ENCODE measurements at places on chromosomes 16 and 17.

- DNase-seq: no peak
These were observed 6.4 kb upstream of the FOXJ1 start for GRCh38 chr17:76147211-76148014.

DNA sequence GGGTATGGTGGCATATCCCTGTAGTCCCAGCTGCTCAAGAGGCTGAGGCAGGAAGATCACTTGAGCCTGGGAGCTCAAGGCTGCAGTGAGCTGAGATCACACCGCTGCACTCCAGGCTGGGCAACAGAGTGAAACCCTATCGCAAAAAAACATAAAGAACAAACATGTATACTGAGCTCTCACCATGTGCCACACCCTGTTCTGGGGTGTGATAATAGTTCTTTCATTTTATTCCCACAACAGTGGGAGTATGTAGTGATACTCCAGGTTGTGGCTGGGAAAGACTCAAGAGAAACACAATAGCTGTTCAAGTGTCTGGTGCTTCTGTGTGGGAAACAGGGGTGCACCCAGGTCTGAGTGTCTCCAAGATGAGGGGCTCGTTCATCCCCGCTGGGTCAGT is 90.7 kb downstream of the SOCS1 start:
- no peak for DNase-seq

- DNase-seq: no peak
These were observed at the start of gene KRT222 for GRCh38 chr17:40664582-40665333. TSS of gene KRT222 (minus strand) at chr17:40665177. CDS start at chr17:40665099, 78 bp downstream.

DNA sequence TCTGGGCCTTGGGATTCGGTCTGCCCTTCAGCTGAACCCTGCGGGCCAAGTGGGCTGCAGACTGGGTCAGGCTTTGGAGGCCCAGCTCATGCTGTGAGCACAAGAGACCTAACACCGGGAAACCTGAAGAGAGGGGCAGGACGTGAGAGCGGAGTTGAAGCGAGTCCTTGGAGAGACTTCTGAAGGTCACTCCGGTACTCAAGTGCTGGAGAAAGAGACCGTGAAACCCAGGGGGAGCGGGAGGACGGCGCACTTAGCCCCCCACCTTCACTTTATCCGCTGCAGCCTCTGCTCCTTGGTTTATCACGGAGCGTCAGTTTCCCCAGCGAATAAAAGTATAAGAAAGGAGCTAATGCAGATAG is 361 bp downstream of the UQCRC2 start:
- no peak for DNase-seq

Data from left renal pelvis (tissue), 4 donors.